Muscle of leg (tissue), 16 donors: ENCODE measurements at places on chromosomes 2 and 18. TPM values are rescaled to one million over a fixed set of nuclear protein-coding genes. Genes with fewer than 3 reads are reported as not detected.

C2orf92 gene
- 9.1 TPM for total RNA-seq

CD8B2 gene
- total RNA-seq = 0.09 TPM

NEU2 gene
- not detected for total RNA-seq

- DNase-seq = no peak
Measured at GRCh38 chr2:198042189-198042588, 237.8 kb downstream of the PLCL1 start.

DNA sequence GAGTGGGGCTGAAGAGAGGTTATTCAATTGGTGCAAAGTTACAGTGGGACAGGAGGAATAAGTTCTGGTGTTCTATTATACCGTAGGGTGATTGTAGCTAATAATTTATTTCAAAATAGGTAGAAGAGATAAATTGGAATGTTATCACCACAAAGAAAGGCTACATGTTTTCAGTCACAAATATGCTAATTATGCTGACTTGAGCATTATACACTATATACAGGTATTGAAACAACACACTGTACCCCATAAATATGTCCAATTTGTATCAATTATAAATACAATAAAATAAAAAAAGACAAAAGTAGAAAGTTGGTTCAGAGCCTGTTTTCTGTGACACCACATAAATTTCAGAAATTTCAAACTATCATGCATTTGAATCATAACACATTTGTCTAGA is 97.7 kb downstream of the CDH19 start:
- DNase-seq = no peak

GRCh38 chr2:21131861-21132260 is 8.1 kb downstream of the TDRD15 start:
- no peak for DNase-seq

GRCh38 chr2:147989809-147990403 is 30.6 kb downstream of the ORC4 start:
- DNase-seq = peak; percentile 66
